ENCODE measurements at places on chromosomes 1 and 21.

GRCh38 chr1:109906160-109906838 lies 4.3 kb upstream of the CSF1 start:
- DNase-seq, result no peak

- no peak for DNase-seq
Measured at GRCh38 chr1:67880056-67880601, 46.9 kb upstream of the GNG12 start.

DNA sequence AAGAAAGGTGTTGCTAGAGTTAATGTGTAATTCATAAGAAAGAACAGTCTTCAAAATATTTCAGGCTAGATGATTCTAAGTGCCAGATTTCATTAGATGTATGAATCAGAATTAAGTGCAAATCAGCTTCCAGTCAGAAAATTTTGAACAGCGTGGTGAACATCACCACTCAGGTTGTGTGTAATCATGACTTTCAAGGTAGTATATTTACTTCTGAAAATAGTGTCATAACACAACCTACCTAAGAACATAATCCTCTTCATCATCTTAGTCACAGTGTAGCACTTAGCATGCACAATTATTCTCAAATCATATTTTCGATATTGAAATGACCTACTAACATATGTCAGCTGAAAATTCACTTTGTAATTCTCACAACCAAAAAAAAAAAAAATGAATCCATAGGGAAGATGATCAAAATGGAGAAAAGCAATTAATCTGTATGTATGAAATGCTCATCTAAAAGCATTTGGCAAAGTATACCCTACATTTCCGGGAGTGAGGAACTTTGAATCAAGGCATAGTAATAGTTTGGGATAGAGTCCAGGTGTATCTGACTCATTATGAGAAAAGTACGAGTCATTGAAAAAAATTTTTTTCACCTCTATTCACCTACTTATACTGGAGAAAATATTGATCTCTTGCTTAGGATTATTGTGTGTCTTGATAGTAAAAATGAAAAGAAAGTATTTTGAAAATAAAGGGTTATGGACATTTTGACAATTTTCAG lies 221.8 kb upstream of the CHRM3 start:
- DNase-seq, result no peak

DNA sequence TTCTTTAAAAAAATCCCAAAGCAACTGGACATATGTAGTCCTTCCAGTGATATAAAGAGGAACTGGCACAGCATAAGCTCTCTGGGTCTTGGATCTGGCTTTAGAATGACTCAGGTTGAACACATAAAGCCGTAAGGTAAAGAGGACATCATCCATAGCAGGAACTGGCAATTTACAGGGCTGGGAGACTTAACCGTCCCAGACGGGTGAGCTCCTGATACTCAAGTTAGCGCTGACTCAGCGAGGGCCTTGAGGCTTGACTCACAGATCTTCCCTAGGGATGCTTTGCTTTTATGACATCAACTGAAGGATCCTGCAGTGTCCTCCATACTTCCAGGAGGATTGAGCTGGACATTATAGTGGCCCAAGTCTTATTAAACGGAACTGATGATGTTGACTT lies 154.1 kb downstream of the CLIC6 start:
- no peak for DNase-seq
